ENCODE measurements at places on chromosomes 2 and 18. TPM values are rescaled to one million over a fixed set of nuclear protein-coding genes. Genes with fewer than 3 reads are reported as not detected.

Gene WDR12
- 27.0 TPM for total RNA-seq

Gene ZSWIM2
- not detected for total RNA-seq

Gene ANKRD44
- total RNA-seq, result 13.5 TPM

DNA sequence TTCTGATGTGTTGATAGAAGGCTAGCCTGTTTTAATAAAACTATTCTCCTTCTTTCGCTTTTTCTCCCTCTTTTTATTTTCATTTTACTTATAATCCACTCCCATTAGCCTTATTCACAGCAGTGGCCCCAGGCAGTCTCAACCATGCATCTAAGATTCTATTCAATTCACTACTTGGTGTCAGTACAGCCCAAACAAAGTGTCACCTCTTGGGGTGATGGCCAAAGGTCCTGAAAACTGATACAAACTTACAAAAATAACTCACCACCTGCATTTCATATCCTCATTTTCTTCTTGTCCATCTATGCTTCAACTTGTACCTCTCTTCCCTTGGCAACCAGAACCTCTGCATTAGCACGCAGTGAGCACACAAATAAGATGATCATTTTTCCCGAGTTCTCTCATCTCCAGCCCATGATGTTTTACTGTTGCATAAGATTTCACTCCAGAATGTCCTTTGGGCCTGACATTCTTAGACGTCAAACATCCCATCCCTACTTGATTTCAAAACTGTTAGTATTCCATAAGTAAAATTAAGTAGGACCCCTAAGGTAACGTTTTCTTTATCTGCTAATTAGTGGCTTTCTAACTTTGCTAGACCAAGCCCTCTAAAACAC lies 559.3 kb upstream of the TNP1 start:
- no peak for DNase-seq

- no peak for DNase-seq
These were observed 19.5 kb downstream of the NFE2L2 start for GRCh38 chr2:177245010-177245422.

DNA sequence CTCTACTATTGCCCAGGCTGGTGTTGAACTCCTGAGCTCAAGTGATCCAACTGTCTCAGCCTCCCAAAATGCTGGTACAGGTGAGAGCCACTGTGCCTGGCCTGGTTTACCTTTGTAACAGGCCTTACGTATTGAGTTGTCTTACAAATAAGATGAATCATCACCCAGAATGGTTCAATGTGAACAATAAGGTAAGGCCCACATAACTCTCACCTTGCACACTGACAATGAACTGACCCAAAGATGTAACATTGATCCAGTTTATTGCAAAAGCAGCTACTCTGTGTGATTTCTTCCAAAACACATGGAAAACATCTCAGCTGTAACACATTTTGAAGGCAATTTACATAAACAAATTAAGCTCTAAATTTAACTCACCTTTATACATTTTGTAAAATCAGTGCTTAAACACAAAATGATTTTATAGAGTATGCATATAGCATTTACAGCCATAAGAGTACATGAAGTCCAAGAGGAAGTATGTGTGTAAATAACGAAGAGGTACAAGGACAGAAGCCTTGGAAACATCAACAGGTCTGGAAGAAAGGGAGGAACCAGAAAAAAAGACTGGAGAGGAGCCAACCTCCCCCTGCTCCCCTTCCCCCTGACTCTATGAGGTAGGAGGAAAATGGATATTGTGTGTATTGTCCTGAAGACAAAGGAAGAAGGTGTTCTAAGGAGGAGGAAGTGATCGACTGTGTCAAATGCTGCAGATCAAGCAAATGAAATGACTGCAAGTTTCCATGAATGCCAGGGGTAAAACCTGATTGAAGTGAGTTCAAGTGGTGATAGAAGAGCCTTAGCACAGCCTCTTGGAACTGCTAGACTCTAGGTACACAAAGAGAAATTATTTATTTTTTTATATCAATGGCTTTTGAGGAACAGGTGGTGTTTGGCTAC lies 5.6 kb upstream of the WDFY1 start:
- DNase-seq, result no peak

DNA sequence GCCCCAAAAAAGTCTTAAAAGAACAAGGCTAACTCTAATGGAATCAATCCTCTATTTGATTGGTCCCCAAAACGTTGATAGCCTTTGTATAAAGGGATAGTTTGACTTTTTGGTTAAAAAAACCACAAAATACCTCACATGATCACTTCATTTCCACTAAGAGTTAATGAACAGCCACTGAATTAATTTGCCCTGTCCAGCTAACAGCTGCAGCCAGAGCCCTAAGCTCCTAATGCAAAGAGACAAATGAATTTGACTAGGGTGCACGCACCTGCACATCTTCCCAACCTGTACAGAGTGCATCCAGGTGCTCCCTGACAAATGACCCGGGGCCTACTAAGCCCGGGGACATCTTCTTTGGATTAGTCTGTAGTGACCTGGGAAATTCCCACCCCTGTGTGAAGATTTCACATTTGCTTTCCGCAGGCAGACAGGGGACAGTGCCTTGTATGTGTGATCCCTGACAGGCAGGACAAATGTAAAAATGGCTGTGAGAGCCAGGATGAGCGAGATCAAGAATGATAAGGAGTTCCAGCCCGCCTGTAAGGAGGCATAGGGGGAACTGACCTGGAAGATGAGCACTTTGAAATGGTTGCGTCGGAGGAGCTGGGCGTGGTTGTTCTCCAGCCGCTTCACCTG lies 893 bp downstream of the CAVIN2 start:
- no peak for DNase-seq

- DNase-seq, result no peak
These were observed 132.2 kb upstream of the ITGB6 start for GRCh38 chr2:160332318-160332717.

All from right lobe of liver (tissue), 6 donors.